ENCODE measurements at places on chromosomes 1 and 21.

DNA sequence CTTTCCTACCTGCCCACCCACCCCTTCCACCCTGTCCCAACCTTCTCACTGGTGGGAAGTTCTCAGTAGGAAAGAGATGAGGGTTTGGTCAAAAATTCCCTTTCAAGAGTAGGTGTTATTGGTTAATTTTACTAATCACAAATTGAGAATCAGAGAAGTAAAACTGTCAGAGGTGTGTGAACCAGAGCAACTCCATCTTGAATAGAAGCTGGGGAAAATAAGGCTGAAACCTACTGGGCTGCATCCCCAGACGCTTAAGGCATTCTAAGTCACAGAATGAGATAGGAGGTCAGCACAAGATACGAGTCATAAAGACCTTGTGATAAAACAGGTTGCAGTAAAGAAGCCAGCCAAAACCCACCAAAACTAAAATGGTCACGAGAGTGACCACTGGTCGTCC lies 11.5 kb downstream of the PLA2G2D start:
- no peak for DNase-seq

GRCh38 chr1:109482791-109483671 lies 674 bp upstream of the ATXN7L2 start:
- peak; percentile 63 for DNase-seq

GRCh38 chr1:6251681-6252373 lies 7.8 kb downstream of the HES3 start:
- no peak for DNase-seq

DNA sequence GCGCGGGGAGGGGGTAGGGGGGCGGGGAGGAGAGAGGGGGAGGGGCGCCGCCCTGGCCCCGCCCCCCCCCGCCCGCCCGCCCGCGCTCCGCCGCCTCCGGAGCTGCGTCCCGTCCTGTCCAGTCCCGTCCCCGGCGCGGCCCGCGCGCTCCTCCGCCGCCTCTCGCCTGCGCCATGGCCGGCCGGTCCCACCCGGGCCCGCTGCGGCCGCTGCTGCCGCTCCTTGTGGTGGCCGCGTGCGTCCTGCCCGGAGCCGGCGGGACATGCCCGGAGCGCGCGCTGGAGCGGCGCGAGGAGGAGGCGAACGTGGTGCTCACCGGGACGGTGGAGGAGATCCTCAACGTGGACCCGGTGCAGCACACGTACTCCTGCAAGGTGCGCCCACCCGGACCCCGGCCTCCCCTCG lies at the start of gene AGRN:
Gene AGRN (plus strand): TSS at position 121 of the 405 bp plus-strand sequence. CDS start 53 bp downstream, at position 174.
- no peak for DNase-seq

DNA sequence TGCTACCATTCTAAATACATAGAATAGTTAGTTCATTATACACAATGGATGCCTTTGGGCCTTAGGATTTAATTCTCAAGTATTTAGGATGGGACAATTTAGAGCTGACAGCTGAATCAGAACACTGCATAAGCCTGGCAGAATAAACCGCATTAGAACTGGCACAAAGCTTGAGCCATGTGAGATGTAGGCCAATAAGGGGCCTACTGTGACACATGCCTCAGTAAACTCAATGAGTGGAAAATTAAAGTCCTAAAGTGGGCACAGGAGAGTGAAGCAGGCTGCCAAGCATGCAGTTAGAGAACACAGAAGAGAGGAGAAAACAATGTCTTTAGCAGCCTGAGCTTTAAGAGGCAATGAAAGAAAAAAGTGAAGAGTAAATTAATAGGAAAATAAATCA lies 24.3 kb downstream of the SCYL3 start:
- no peak for DNase-seq

DNA sequence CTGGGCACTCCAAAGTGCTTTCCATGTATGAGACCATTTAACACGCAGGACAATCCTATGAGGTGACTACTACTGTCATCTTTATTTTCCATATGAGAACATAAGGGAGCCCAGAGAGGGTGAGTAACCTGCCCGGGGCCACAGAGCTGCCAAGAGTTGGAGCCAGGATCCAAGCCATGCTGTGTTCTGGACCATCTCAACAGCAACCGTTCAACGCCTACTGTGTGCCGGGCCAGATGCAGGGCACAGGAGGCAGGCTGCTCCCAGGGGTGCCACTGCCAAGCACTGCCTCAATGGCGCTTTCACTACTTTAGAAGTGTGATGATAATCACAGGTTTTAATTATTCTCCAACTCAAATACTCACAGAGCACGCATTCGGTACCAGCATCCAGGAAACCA lies 3.8 kb downstream of the ALDH4A1 start:
- DNase-seq: no peak

GRCh38 chr1:54359393-54360162 lies 46.6 kb downstream of the SSBP3 start:
- DNase-seq: no peak

- DNase-seq: no peak
Measured at GRCh38 chr21:44767834-44768831, 33.5 kb downstream of the UBE2G2 start.
